Aorta (tissue), 5 donors: ENCODE measurements at places on chromosomes 4 and X. TPM values are rescaled to one million over a fixed set of nuclear protein-coding genes. Genes with fewer than 3 reads are reported as not detected.

Gene DDX53
- total RNA-seq: not detected

DNA sequence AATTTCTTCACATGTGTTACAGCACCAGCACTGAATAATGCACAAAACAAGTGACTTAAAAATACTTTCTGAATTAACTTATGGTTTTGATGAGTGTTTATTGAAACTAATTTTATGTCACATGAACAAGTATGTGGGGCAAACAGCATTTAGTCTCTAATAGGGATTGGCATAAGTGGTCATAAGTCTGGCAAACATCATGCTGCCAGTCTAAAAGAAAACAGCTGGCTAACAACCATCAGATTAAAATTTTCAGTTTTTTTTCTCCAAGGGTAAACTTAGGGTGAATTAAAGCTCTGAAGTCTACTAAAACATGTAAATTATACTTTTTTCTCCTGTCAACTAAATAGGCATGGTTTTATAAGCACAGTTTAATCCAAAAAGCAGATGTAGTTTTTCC, 1014.2 kb downstream of the FAT4 start:
- no peak for DNase-seq

- no peak for DNase-seq
These were observed 50.7 kb downstream of the UBE2NL start for GRCh38 chrX:143934542-143934941.

GRCh38 chrX:136310411-136310810, 9.6 kb downstream of the ADGRG4 start:
- DNase-seq: no peak

Gene WDR17
- 3.0 TPM for total RNA-seq

GRCh38 chr4:125016892-125017299, 297.9 kb upstream of the FAT4 start:
- no peak for DNase-seq

GRCh38 chr4:55032179-55032578, 93.2 kb downstream of the KDR start:
- no peak for DNase-seq

Gene PAGE2B
- not detected for total RNA-seq

- no peak for DNase-seq
These were observed 296.9 kb downstream of the GRID2 start for GRCh38 chr4:92600638-92601037.

DNA sequence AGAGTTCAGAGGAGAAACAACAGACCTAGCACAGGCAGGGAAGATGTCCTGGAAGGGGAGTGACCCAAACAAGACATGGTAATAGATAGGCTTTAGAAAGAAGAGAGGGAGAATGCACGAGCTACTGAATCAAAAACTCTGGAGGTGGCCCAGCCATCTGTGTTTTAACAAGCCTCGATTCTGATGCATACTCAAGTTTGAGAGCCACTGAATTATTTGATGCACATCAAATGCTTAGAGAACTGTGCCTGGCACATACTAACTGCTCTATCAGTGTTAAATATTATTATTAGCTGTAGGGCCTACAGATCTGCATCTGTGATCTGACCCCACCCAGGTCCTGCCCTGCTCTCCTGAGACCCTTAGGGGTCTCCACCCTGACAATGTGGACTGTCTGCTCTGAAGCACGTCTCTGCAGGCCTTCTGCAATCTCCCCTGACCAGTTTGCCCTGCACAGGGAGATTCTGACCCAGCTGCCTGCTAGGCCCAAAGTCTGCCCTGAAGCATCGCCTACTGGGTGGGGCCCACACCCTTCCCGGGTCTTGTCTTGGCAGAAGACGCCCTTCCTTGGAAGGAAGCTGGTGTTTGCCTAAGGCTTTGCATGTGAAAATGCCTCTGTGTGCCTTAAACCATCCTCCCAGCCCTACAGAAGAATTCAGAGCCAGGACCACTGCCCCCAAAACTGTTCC, 201.5 kb upstream of the KLF3 start:
- DNase-seq: no peak

GRCh38 chrX:15579778-15580747, 20.7 kb downstream of the ACE2 start:
- no peak for DNase-seq

Gene MAB21L2
- total RNA-seq: 0.69 TPM

GRCh38 chrX:136780763-136781162, at the start of gene ARHGEF6:
Gene ARHGEF6 (minus strand): TSS chrX:136780932. CDS start chrX:136780882, 50 bp downstream.
- no peak for DNase-seq

- DNase-seq: no peak
These were observed 124.5 kb upstream of the HCCS start for GRCh38 chrX:10986616-10987015.

Gene GALNTL6
- 0.39 TPM for total RNA-seq

Gene NSD2
- 47.2 TPM for total RNA-seq

Gene HPGD
- 9.7 TPM for total RNA-seq

Gene MANBA
- total RNA-seq: 41.4 TPM

Gene GAGE12H
- total RNA-seq: not detected

Gene UGT2A2
- not detected for total RNA-seq

GRCh38 chr4:186688150-186688943, 35.3 kb downstream of the FAT1 start:
- DNase-seq: no peak

DNA sequence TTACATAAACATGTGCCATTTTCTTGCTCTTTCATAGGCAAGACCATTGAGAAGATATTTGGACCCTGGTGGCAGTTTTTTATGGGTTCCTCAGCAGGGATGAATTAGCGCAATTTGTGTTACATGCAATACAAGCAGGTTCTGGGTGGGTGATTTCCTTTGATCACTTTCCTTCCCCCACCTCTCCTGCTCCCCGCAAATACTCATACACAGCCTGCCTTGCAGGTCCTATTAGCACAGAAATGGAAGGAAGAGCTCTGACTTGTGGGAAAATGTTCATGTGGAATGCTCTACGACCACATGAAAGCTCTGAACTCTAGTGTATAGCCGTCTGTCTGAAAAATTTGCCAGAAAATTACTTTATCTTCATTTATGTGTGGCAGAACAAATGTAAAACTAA, 361.0 kb upstream of the FAT1 start:
- no peak for DNase-seq

GRCh38 chr4:80115368-80116181, 42.5 kb upstream of the ANTXR2 start:
- DNase-seq: no peak
